ENCODE measurements at places on chromosomes 11 and 22. TPM values are rescaled to one million over a fixed set of nuclear protein-coding genes. Genes with fewer than 3 reads are reported as not detected.

OOSP3 gene
- total RNA-seq = not detected

LBHD1 gene
- 30.9 TPM for total RNA-seq

FOLR2 gene
- total RNA-seq = 0.31 TPM

NEFH gene
- 0.31 TPM for total RNA-seq

BTBD18 gene
- 0.30 TPM for total RNA-seq

HSPA8 gene
- 941 TPM for total RNA-seq

SERPINH1 gene
- total RNA-seq = 10.1 TPM

VPREB1 gene
- not detected for total RNA-seq

RBMXL2 gene
- not detected for total RNA-seq

NFAM1 gene
- 0.23 TPM for total RNA-seq

TESMIN gene
- 5.3 TPM for total RNA-seq

C1QTNF6 gene
- 25.7 TPM for total RNA-seq

SLC22A9 gene
- not detected for total RNA-seq

BRSK2 gene
- total RNA-seq = 1.3 TPM

LRRC74B gene
- total RNA-seq = not detected

E2F8 gene
- not detected for total RNA-seq

MAPK8IP2 gene
- total RNA-seq = 0.22 TPM

ZBTB16 gene
- total RNA-seq = 2.5 TPM

AQP11 gene
- 1.1 TPM for total RNA-seq

ANO3 gene
- total RNA-seq = not detected

GRIA4 gene
- not detected for total RNA-seq

OR52N4 gene
- total RNA-seq = 2.6 TPM

FGF19 gene
- total RNA-seq = not detected

C1QTNF5 gene
- not detected for total RNA-seq

APOL5 gene
- not detected for total RNA-seq

MLC1 gene
- total RNA-seq = 0.16 TPM

KCNJ11 gene
- 0.26 TPM for total RNA-seq

MRPL48 gene
- 28.6 TPM for total RNA-seq

MIOX gene
- total RNA-seq = 0.52 TPM

ENDOD1 gene
- total RNA-seq = 10.2 TPM

KLHL35 gene
- total RNA-seq = 0.66 TPM

Data from naive thymus-derived CD8-positive, alpha-beta T cell (primary cell).